ENCODE measurements at places on chromosomes 3 and 15.

- no peak for DNase-seq
These were observed 105.7 kb downstream of the RTP4 start for GRCh38 chr3:187473778-187474406.

GRCh38 chr3:61894988-61895935 lies 333.9 kb downstream of the PTPRG start:
- peak; percentile 67 for DNase-seq

DNA sequence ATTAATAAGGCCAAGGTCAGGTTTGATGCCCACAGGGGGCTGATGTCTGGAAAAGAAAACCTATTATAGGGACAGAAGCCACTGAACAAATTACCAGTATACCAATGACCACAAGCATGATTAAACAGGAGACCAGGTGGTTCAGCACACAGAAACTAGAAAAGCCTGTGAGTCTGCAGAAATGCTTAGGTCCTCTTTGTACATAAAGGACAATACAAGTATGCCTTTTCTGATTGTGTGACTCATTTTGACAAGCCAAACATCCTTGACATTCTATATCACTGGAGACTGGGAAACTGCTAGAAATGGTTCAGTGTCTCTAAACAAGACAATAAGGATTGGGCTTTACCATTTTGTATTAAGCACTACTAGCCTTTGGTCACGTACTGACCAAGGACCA lies 113.2 kb upstream of the MYO5C start:
- no peak for DNase-seq

GRCh38 chr3:95721938-95722337 lies 1092.5 kb upstream of the EPHA6 start:
- no peak for DNase-seq

DNA sequence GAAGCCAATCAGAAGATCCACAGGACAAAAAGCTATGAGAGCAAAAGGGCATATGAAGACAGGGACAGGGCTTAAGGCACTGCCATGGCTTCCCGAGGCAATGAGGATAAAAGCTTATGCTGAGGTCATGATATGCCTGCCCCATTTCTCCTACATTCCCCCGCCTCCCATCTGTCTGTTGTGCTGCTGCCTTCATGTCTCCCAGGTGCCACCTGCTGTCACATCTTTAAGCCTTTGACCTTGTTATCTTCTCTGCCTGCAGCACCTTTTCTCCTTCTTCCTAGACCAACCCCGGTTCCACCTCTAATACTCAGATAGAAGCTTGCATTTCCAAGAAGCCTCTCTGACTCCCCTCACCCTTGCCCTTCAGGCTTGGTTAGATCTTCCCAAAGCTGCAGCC lies 213.8 kb downstream of the ARRDC4 start:
- DNase-seq: no peak
